Bronchus fibroblast of lung (primary cell): ENCODE measurements at places on chromosomes 5 and 9. TPM values are rescaled to one million over a fixed set of nuclear protein-coding genes. Genes with fewer than 3 reads are reported as not detected.

Gene PCA3
- total RNA-seq = not detected in 2 replicates

Gene PCDHAC1
- total RNA-seq = not detected in 2 replicates

Gene SLC25A2
- total RNA-seq = not detected in 2 replicates

Gene EPB41L4A
- under 0.01 and 0.17 TPM in 2 replicates for total RNA-seq

Gene GFI1B
- under 0.01 TPM in 1 of 2 replicates, not detected in the other for total RNA-seq

Gene PTGDS
- 2.4 TPM in 1 of 2 replicates, not detected in the other for total RNA-seq

Gene ADRB2
- total RNA-seq = 1.9 and 2.5 TPM in 2 replicates

Gene C9orf43
- 0.45 TPM in 1 of 2 replicates, not detected in the other for total RNA-seq

Gene PCDHGA10
- 4.9 and 5.2 TPM in 2 replicates for total RNA-seq

Gene ANKRD18B
- total RNA-seq = 0.17 and 0.74 TPM in 2 replicates

Gene TEX48
- not detected in 2 replicates for total RNA-seq

Gene RGS7BP
- total RNA-seq = not detected in 2 replicates

Gene SLC27A6
- total RNA-seq = 0.15 and 0.17 TPM in 2 replicates

Gene MZB1
- not detected in 2 replicates for total RNA-seq

Gene FSTL4
- 0.15 TPM in 1 of 2 replicates, not detected in the other for total RNA-seq

Gene REEP5
- total RNA-seq = 38.2 and 43.1 TPM in 2 replicates

Gene TMEM215
- total RNA-seq = not detected in 2 replicates

Gene THG1L
- total RNA-seq = 14.4 and 14.5 TPM in 2 replicates

Gene FGF1
- 2.0 and 2.2 TPM in 2 replicates for total RNA-seq

Gene NR5A1
- total RNA-seq = not detected in 2 replicates

Gene INSYN2B
- total RNA-seq = 5.2 and 5.7 TPM in 2 replicates

Gene LCN15
- not detected in 2 replicates for total RNA-seq

Gene PALM2AKAP2
- total RNA-seq = 0.67 and 2.1 TPM in 2 replicates

Gene FOXI1
- total RNA-seq = not detected in 2 replicates

Gene PSMB7
- 379 and 394 TPM in 2 replicates for total RNA-seq

Gene HMGCR
- 137 and 138 TPM in 2 replicates for total RNA-seq

Gene ORM2
- total RNA-seq = not detected in 2 replicates

Gene PCDHGB5
- total RNA-seq = 10.6 and 13.8 TPM in 2 replicates

Gene FGFR4
- 8.8 and 9.1 TPM in 2 replicates for total RNA-seq

Gene NR2F1
- total RNA-seq = 77.4 and 95.8 TPM in 2 replicates

Gene SH3GL2
- 0.30 and 0.34 TPM in 2 replicates for total RNA-seq

Gene PCDHGA6
- 0.67 and 1.0 TPM in 2 replicates for total RNA-seq

Gene HRH2
- 0.17 TPM in 1 of 2 replicates, not detected in the other for total RNA-seq

Gene PCDHA1
- total RNA-seq = not detected in 2 replicates

Gene PPP2R2B
- under 0.01 and 0.17 TPM in 2 replicates for total RNA-seq

Gene HACD4
- 4.4 and 4.5 TPM in 2 replicates for total RNA-seq

Gene IL4
- total RNA-seq = not detected in 2 replicates

Gene PLPPR1
- total RNA-seq = not detected in 2 replicates

Gene NRG2
- 0.15 and 0.17 TPM in 2 replicates for total RNA-seq

Gene SLC4A9
- not detected in 2 replicates for total RNA-seq

Gene NR2F1-AS1
- total RNA-seq = 8.4 and 10.3 TPM in 2 replicates

Gene LURAP1L
- 12.8 and 14.6 TPM in 2 replicates for total RNA-seq

Gene AGXT2
- not detected in 2 replicates for total RNA-seq

Gene KCNV2
- not detected in 2 replicates for total RNA-seq

Gene C5
- 2.8 and 3.5 TPM in 2 replicates for total RNA-seq

Gene ZNF79
- total RNA-seq = 3.7 and 5.4 TPM in 2 replicates
